NCI-H460 (cell line): ENCODE measurements at places on chromosomes 12 and 14.
A peak's percentile ranks its signal among the peaks of the same experiment; 100 is the strongest.

- DNase-seq, result no peak
These were observed 601 bp downstream of the ZNF839 start for GRCh38 chr14:102320033-102320660.

- no peak for DNase-seq
These were observed 127.3 kb upstream of the CCND2 start for GRCh38 chr12:4145990-4146859.

GRCh38 chr12:63294327-63294632 lies 143.3 kb upstream of the AVPR1A start:
- peak; percentile 21 for DNase-seq

- DNase-seq, result no peak
These were observed 97.1 kb upstream of the PRICKLE1 start for GRCh38 chr12:42686514-42687172.

- DNase-seq, result no peak
These were observed 39.9 kb upstream of the PTPRR start for GRCh38 chr12:70960484-70960883.

DNA sequence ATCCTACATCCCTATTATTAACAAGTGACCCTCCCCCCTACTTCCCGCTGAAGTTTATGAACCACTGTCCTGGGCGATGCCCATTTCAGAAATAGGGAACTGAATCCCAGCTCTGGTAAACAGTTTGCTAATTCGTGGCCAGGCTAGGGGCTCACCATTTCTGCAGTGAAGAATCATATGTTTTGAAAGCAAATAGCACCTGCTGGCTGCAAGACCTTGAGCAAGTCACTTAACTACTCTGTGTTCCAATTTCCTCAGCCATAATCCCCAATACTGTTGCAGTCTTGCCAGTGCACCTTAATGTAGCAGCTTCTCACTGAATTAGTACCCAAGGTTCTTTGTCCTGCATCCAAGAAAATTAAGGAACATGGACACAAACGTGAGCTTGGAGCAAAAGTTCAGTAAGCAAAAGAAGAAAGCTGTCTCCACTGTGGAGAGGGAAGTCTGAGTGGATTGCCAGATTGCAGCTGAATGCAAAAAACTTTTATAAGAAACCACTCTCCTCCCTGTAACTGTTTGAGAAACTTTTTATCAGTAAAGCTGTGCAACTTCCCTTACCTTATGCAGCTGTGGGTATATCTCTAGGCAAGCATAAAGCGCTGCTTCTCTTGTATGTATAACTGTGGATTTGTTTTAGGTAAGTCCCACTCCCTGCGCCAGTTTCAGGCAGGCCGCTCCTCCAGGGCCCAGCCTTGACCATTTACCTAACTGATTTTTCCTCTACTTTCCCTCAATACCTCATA lies 824 bp downstream of the OAS1 start:
- DNase-seq, result no peak

- DNase-seq, result no peak
These were observed 5.5 kb downstream of the C12orf56 start for GRCh38 chr12:64385019-64385418.

- no peak for DNase-seq
These were observed 717 bp downstream of the PPHLN1 start for GRCh38 chr12:42326541-42327226.

GRCh38 chr12:24560831-24561271 lies 388.1 kb downstream of the BCAT1 start:
- DNase-seq, result no peak

- DNase-seq, result peak; percentile 1
These were observed 56.4 kb upstream of the PIWIL1 start for GRCh38 chr12:130281153-130281799.

- DNase-seq, result no peak
These were observed 97.5 kb downstream of the PPP2R5C start for GRCh38 chr14:101858791-101859537.

DNA sequence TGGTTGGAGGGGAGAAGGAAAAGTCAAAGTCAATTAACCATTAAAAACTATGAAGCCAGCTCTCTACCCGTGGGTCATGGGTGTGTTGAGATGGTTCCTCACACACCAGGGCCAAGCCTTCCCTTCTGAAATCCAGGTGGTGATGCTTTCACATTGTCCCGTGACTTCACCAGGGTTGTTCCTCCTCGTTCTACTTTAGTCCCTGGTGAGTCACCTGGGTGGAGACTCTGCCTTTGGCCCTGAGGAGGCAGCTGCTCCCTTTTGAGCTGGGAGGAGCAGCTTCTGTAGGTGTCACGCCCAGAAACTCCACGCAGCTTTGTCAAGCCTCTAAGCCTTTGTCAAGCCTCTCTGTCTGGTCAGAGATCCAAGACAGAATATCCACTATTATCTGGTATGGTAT lies 348.3 kb downstream of the BMP4 start:
- DNase-seq, result peak; percentile 2

DNA sequence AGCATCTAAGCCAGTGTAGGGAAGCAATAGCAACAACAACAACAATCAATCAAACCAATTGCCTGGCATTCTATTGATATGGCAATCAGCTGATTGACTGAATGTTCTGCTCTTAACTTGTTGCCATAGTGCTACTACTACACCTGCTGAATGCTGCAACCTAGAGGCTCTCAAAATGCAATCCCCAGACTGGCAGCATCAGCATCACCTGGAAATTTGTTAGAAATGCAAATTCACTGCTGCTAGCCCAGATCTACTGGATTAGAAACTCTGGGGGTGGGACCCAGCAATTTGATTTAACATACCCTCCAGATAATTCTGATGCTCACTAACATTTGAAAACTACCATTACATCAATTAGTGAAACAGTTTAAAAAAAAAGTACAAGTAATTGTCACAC lies 363.6 kb downstream of the SNAPC1 start:
- no peak for DNase-seq

DNA sequence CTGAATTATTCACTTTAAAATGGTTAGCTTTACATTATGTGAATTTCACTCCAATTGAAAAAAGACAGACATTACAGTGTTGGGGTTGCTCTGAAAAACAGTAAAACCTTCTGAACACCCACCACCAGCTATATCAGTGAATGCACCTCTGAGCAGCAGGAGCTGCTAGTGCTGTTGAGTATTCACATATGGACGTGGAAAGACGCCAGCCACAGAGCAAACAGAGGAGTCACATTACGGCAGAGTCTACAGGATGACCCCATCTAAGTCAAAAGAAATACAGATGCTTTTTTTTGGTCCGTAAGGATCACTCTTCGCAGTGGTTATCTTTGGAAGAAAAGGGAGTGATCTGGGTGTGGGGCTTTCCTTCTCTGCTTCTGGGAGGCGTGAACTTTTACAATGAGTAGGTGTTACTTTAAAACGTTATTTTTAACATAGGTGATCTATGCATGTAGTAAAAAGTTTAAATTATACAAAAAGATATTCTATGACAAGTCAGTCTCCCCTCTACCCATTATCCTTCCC lies 4.5 kb downstream of the HVCN1 start:
- no peak for DNase-seq

DNA sequence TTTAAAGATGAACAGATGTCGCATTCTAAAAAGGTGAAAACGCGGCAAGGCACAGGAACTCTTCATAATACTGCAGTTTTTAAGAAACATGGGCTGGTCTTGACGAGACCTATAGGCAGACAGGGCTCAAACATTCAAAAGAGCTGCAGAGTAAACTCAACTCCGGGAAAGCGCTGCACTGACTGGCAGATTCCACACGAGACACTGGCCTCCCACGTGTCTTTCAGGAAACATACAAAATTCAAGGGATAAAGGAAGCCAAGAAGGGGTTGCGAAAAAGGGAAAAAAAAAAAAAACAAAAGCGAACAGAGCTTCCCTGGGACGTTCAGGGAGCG lies 614 bp upstream of the ARF6 start:
- peak; percentile 62 for DNase-seq

DNA sequence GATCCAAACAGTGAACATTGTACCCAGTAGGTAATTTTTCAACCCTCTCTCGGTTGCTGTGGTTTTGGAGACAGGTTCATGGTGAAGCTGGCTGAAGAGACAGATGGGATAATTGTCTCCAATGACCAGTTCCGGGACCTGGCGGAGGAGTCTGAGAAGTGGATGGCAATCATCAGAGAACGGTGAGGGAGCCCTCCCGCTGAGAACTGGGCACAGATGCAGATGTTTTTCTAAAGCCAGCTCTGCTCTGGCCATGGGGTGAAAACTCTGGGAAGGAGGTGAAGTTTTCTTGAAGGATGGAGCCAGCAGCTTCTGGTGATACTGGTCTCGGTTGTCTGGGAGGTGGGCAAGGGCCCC lies 6.2 kb downstream of the KHNYN start:
- DNase-seq, result no peak

DNA sequence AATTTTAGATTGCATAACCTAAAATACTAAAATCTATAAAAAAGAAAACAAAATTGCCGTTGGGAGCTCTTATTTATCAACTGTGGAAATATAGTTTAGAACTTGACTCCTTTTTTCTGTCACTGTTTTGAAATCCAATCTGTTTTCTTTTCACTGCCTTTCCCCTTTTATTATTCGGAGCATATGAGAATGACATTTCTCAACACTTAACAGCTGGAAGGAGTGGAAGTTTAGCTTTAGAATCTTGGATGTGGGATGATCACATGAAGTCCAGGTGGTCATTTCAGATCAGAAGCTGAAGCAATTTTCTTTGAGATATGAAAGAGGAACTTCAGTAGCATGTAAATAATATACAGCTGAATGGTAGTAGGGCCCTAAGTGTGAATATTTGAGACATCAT lies 16.7 kb downstream of the TRHDE start:
- DNase-seq, result no peak

DNA sequence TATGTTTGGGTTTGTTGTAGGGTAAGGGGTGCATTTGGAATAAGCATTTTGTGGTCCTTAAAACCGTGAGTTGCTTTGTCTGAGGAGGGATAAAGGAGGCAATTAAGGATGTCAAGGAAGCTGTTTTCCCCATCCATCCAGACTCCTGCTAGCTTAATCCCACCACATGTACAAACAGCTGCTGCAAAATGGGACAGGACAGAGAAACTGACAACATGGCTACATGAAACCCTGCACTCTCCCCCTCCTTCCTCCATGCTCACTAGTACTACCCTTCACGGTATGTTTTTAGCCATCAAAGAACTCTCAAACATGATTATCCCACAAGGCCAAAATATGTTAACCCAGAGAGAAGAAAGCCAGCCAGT lies 20.6 kb downstream of the ST8SIA1 start:
- DNase-seq, result no peak

GRCh38 chr12:38139456-38139855 lies 177.1 kb upstream of the ALG10B start:
- no peak for DNase-seq

- DNase-seq, result no peak
These were observed 769.5 kb upstream of the NOVA1 start for GRCh38 chr14:27367345-27367744.

DNA sequence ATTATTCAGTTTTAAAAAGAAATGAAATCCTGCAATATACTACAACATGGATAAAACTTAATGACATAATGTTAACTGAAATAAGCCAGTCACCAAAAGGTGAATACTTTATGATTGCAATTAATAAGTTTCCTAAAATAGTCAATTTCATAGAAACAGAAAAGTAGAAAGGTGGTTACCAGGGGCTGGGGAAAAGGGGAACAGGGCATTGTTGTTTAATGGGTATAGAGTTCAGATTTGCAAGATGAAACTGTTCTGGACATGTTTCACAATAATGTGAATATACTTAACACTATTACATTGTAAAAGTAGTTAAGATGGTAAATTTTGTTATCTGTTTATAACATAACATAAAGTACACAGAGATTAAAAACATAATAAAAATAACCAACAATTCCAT lies 550.9 kb downstream of the CCER1 start:
- no peak for DNase-seq

DNA sequence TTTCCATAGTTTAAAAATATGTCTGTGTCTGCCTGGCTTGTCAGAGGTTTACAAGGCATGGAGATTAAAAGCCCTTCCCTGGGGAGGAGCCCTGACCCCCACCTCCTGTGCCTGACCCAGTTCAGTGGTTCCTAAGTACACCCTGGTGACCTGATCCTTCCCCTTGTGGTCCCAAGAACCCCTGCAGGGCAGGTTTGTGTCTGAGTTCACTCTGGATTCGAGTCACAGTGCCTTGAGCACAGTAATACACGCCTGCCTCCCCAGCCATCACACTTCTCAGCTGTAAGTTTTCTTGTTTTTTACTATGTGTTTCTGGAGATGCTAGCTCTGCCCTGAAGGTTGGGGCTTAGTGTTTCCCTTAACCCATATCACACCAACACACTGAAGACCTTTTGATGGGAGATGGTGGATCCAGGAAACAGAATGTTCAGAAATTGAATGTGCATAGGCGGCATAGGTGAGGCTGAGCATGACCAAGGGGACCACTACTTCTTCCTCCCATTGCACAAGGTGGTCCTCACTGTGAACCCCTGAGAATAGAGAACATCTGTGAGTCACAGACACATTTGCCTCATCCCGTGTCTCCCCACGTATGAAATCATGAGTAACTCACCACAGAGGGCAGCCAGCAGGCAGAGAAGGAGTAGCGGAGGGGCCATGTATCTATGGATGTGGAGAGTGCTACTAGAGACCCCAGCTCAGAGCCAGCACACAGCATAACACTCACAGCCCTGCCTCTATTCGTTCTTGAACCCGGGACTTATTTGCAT lies 962.9 kb downstream of the TMEM121 start:
- DNase-seq, result no peak

DNA sequence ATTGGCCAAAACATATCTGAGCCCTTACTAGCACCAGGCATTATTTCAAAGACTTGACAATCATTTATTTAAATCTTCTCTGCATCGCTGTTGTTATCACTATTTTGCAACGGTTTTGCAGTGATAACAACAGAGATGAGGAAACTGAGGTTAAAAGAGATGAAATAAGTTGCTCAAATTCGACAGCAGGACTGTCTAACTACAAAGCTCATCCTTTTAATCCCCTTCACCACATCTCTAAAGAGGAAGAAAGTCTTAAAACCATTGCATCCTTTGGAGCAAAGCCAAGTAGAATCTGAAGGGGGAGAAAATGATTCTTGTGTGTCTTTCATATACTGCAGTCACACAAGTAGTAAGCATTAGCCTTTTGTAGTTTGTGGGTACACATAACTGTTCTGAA lies 14.8 kb upstream of the ETNK1 start:
- DNase-seq, result no peak

DNA sequence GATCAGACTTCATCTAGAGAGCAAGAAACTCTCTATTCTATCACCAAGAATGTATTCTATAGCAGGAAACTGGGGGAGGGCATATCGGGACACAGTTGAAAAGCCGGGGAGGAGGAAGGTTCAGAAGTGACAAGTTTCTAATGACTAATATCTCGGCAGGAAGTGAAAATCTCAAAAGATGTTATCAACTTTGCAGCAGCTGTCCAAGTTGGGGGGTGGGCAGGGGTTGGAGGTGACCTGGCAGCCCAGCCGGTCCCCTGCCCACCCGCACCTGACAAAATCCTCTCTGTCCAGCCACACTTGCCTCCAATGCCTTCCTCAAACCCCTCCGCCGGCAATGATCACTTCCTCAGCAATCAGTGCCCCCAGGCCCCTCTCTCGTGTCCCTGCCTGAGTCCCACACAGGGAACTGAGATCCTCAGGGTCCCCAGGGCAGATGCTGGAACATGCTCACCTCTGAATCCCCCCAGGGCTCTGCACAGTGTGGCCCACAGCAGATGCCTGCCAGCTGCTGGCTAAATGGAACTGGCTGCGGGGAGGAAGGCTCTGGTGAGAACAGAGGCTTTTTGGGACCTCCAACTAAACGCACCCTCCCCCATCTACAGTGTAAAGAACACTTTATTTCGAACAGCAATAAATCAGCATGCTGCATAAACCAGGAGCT lies 43.9 kb downstream of the CCDC88C start:
- DNase-seq, result no peak

- peak; percentile 28 for DNase-seq
These were observed 204.8 kb downstream of the NUAK1 start for GRCh38 chr12:105933671-105934665.

GRCh38 chr14:71231521-71232393 lies 324.5 kb downstream of the PCNX1 start:
- no peak for DNase-seq
